ENCODE measurements at places on chromosomes 11 and 22. TPM values are rescaled to one million over a fixed set of nuclear protein-coding genes. Genes with fewer than 3 reads are reported as not detected.

KMT5B gene
- 26.3 TPM for total RNA-seq

DNA sequence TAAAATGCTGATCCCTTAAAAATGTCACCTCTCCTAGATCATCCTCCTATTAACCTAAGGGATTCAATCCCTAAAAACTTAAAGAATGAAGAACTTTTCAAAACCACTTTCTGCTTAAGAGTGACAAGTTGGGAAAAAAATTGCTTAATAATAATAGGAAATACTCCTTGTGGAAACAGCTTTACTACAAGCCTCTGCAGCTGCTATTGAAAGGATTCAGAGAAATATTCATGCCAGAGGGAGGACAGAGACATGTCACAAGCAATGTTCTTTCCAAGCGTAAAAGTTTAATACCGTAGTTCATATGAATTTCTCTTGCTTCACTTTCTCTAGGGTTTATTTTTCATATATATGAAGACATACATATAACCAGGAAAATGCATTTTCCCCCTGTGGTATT, 98.2 kb downstream of the ARHGAP20 start:
- DNase-seq: no peak

- no peak for DNase-seq
Observed at GRCh38 chr22:21731503-21731902, 4.1 kb downstream of the YPEL1 start.

- peak; percentile 28 for DNase-seq
Observed at GRCh38 chr22:41596776-41597634, 7.4 kb upstream of the PMM1 start.

- no peak for DNase-seq
Observed at GRCh38 chr11:83649528-83649855, 363.3 kb upstream of the CCDC90B start.

- DNase-seq: no peak
Observed at GRCh38 chr11:110505528-110506284, 76.0 kb downstream of the FDX1 start.

- DNase-seq: no peak
Observed at GRCh38 chr11:834371-835316, 1.9 kb downstream of the CD151 start.

DNA sequence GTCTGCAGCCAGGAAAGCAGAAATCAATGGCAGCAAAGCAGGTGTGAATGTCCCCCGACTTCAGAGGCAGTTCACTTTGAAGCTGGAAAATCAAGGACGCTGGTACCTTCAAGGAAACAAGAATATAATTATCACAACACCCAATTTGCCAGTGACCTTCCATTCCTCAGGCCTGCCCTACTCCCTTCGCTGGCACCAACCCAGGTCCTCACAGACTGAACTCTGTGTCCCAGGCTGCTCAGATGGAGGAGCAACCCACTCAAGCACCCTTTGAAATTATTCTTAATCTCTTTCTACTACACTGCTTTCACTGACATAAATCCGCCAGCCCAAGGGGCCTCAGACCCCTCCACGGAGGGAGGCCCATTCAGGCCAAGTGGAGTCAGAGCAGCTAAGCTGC, 64.7 kb upstream of the WT1 start:
- DNase-seq: no peak

- DNase-seq: no peak
Observed at GRCh38 chr22:44965171-44965570, 44.6 kb downstream of the PHF21B start.

PTPN5 gene
- total RNA-seq: 2.7 TPM

DNA sequence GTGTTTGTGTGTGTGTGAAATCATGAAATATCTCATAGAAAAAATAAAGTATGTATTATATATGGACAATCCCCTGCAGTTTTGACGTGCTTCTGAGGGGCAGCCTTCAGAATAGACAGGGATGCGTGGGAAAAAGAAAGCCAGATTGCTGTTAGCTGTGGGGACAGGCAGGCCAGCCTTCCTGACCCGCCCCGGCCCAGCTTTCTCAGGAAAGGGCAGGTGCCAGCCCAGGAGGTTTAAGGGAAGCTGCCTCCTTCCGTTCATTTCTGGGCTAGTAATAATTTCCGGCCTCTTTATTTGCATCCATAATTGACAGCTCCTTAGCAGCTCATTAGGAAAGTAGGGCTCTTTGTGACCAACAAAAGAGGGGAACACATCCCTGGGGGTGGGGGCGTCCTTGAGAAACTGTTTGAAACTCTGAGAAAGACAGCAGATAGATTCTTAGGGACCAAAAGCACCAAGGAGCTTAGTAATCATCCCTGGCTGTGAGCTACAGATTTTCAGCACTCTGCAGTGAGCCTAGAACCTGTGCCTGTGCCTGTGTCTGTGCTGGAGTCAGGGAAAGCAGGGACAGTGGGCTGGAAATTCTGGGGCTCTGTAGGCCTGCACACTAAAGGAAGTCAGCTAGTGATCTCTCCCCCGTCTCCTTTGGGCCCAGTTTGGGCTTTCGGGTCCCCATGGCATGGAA, 632.9 kb upstream of the CADM1 start:
- DNase-seq: no peak

GRCh38 chr11:86775361-86775760, 25.0 kb upstream of the PRSS23 start:
- DNase-seq: no peak

DNA sequence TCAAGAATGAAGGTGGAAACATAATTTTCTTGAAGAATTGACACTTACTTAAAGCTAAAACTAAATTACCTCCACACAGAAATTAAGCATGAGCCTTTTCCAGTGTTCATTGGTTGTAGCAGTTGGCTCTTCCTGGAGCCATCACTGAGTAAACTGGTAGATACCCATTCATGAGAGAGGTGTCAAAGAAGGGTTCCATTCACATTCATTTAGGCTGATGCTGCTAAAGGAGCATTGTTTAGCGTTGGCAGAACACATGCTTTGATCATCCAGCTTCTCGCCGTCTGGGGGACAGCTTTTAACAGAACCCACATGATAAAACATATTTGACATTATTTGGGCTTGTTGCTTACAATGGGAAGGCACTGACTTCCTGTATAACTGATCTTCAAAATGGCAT, 71.6 kb downstream of the TNRC6B start:
- DNase-seq: no peak

MPPED2 gene
- total RNA-seq: 1.5 TPM

DNA sequence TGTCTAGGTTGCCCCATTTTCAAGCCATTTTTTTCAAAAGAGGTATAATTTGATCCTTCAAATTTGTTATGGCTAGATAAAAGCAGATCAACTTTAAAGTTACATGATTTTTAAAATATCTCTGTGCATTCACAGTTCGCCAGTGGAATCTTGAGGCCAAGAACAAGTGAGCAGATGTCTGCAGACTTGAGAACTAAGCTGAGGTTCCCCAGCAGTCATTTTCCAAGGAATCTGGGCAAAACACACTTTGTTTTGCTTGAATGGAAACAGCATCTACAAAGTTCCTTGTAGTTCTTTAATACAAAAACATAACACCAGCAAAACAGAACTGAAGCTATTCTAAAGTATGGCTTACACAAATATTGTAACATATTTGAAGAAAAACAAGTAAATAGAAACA, 7.7 kb downstream of the MPPED2 start:
- DNase-seq: no peak

DNA sequence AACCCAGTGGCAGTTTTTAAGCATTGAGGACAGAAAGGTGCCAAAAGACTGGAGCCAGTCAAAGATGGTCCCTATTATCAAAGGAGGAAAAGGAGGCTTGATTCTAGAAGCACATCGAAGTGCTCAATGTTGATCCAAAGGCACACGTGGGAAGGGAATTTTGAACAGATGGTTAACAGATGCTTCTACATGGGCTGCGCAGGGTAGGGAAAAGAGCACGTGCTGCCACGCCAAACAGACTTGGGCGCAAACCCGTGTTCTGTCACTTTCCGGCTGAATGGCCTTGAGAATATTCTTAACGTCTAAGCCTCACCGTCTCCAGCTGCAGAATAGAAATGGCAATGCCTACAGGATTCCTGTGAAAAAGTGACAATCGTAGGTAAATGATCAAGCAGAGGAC, 217.9 kb upstream of the MTNR1B start:
- DNase-seq: no peak

JAM3 gene
- total RNA-seq: 14.2 TPM

DNA sequence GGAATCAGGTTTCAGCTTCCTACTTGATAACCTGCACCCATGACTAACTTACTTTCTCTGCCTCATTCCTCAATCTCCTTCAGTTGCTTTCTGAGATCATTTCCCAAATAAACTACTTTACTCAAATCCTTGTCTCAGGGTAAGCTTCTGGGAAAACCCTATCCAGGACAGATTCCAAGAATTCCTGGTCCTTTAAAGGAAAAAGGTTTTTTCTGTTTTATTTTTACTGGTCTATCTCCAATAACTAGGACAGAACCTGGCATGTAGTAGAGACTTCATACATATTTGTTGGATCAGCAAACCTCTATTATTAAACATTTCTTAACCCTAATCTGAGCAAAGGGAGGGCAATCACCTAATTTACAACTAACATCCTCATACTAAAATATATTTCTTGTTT, 910.5 kb upstream of the CHORDC1 start:
- DNase-seq: no peak

DNA sequence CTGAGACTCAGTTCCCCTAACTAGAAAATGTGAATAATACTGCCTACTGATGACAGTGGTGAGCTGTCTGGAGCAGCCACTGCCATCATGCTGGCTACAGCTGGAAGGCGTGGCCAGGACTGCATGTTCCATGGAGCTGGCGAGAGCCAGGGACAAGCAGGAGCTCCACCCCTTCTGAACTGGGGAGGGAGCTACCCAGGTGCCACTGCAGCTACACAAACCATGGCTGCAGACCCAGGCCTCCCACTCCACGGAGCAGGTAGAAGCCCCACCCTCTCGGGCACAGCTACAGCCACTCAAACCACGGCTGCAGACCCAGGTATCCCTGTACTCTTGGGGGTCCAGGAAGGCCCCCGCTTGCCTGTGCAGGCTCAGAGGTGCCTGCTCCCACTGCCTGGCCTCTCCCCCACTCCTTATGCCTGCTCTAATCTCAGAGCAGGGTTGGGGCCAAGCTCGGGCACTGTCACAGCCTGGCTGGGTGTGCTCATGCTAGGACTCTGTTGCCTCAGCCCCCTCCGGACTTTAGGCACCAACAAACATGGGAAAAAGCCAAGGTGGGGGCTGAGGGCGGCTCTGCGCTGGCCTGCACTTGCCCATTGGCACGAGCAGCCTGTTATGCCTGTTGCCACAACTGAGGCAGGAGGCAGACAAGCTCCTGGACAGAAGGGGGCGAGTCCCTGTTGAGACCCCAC, 51.7 kb downstream of the RAB30 start:
- DNase-seq: peak; percentile 67

DNAJB7 gene
- total RNA-seq: not detected

RELA gene
- total RNA-seq: 73.5 TPM

DNA sequence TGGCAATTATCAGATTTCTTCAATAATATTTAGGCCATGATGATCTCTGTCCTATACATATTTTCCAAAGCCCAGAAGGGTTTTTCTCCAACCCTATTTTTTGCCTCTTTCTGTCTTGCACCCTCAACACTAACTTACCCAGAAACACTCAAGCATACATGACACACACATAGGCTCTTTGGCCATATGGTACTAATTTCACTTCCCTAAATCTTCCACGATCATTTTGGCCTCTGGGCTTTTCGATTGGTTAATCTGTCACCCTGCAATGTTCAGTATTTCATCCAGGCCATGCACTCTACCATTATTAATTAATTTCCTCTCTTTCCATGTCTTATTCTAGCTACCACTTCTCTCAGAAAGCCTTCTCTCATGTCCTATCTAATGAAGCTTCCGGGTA, 59.8 kb downstream of the LUZP2 start:
- no peak for DNase-seq

DNA sequence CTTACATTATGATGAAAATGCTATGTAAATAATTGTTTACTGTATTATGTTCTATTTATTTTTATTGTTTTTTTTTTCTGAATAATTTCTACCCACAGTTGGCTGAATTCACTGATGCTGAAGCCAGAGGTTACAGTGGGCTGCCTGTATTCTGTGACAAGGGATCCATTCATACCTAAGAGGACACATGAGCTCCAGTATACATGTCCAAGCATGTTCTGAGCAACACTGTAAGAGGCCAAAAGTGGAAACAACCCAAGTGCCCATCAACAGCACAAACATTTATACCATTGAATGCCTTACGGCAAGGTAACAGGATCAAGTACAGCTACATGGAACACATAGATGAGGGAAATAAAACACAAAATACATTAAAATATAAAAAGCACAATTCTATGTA, 1.4 kb upstream of the SRSF8 start:
- no peak for DNase-seq

- DNase-seq: no peak
Observed at GRCh38 chr22:18996376-18996900, 60.3 kb upstream of the PRODH start.

GRCh38 chr11:121557348-121557747, 104.6 kb upstream of the SORL1-AS1 start:
- no peak for DNase-seq

ANO9 gene
- 75.9 TPM for total RNA-seq

DNA sequence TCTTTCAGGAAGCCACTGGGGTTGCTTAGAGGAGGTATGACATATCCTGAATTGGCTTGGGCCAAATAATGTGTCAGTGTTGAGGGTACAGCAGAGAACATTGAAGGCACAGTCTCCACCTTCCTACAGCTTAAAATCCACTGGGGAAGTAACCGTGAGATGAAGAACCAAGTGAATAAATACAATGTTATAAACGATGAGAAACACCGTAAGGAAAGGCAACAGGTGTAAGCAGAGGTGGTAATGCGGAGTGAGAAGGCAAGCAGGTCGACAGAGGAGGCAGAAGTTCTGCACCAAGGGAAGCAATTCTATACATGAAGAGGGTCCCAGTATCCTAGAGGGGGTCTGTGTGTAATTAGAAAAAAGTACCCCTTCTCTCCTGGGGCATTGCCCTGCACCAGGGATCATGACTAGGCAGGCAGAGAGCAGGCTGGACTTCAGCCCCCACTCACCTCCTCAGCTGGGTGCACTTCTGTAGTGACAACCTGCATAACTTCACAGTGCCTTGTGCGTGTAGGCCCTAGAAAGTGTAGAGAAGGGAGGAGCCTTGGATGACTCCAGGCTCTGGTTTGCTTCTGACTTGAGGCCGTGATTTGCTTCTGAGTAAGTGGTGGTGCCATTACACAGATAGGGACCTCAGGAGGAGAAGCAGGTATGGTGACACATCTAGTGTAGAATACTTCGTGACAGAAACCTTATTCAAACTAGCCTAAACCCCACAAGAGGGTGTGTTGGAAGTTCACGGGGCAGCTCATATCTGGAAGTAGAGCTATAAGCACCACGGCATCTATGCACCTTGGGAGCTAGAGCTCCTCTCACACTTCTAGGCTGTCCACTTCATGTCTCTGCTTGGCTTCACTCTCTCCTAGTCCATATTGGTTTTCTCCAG, 4.9 kb downstream of the MYOD1 start:
- no peak for DNase-seq

- DNase-seq: no peak
Observed at GRCh38 chr11:96211436-96211835, 131.6 kb downstream of the MAML2 start.

GRCh38 chr11:73969091-73969490, 13.6 kb downstream of the UCP2 start:
- DNase-seq: no peak

CBY1 gene
- 26.6 TPM for total RNA-seq

- DNase-seq: no peak
Observed at GRCh38 chr11:119839476-119840133, 110.6 kb upstream of the NECTIN1 start.

- DNase-seq: no peak
Observed at GRCh38 chr11:86202013-86202336, 42.6 kb upstream of the EED start.

- no peak for DNase-seq
Observed at GRCh38 chr22:49699928-49700498, 127.7 kb downstream of the BRD1 start.

Data from lower leg skin (tissue), 4 donors.